Cortex of kidney (tissue), 1 donor: ENCODE measurements at places on chromosomes 3 and 15.

GRCh38 chr3:55201779-55202178, 273.9 kb upstream of the LRTM1 start:
- DNase-seq, result no peak

- DNase-seq, result no peak
Observed at GRCh38 chr3:20701641-20702040, 515.6 kb upstream of the SGO1 start.

- DNase-seq, result no peak
Observed at GRCh38 chr15:88083811-88084760, 172.5 kb downstream of the NTRK3 start.

DNA sequence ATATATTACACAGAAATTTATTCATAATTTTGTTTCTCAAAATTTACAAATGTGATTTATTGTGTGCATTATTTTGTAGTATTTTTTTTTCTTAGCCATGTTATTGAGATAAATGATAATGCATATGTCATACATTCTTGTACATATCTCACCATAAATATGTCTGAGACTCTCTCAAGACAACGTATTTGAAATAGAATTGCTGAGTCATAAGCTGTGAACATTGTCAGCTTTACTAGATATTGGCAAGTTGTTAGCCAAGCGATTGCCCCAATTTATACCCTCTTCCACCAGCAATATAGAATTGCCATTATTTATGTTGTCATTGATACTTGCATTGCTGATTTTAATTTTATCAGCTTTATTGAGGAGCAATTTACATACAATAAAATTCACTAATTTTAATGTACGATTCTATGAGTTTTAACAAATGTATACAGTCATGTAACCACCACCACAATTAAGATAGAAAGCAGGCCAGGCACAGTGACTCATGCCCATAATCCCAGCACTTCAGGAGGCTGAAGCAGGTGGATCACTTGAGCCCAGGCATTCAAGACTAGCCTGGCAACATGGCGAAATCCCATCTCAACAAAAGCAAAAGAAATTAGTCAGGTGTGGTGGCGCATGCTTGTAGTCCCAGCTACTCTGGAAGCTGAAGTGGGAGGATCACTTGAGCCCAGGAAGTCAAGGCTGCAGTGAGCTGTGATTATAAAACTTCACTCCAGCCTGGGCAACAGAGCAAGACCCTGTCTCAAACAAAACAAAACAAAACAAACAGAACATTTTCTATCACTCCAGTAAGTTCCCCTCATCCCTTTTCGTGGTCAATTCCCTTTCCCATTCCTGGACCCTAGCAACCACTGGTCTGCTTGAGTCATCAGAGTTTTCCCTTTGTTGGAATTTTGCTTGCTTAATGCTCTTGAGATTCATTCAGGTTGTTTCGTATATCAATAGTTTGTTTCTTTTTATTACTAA, 373.1 kb downstream of the MFSD1 start:
- DNase-seq, result no peak
